ENCODE measurements at places on chromosomes 13 and 19. TPM values are rescaled to one million over a fixed set of nuclear protein-coding genes. Genes with fewer than 3 reads are reported as not detected.

- peak; percentile 85 for DNase-seq
These were observed 866 bp upstream of the ZSWIM4 start for GRCh38 chr19:13794398-13794756.

DNA sequence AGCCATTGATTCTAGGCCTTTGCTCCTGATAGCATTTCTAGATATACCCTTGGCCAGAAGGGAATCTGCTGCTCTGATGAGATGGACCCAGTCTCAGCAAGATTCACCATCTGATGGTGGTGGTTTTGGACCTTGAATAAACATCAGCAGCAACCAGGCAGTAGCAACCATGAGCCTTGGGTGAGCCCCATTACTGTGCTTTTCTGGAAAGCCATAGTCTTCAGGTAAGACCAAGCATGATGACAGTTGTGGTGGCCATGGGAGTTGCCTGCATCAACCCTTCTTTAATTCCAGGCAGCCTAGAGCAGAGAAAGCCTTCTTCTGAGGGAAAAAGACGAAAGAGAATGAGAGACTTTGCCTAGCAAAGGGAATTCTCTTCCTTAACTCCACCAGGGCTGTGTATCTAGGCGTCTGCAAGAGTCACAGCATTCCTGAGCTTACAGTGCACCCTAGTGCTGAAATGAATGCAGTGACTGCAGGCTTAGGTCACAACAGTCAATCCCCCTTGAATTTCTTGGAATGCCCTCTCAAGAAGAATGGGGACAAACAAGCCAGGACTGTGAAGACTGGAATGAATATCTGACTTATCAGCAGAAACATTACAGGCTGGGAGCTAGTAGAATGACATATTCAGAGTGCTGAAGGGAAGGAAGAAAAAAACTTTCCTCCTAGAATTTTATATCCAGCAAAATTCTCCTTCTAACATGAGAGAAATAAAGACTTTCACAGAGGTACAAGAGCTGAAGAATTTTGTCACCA is 942.4 kb upstream of the PCDH20 start:
- DNase-seq: no peak

- no peak for DNase-seq
These were observed 1167.3 kb downstream of the UQCRFS1 start for GRCh38 chr19:28045621-28046020.

- DNase-seq: no peak
These were observed 102.4 kb downstream of the TNFRSF19 start for GRCh38 chr13:23672616-23673015.

GRCh38 chr19:1615156-1615765 is 10.0 kb upstream of the UQCR11 start:
- no peak for DNase-seq

DNA sequence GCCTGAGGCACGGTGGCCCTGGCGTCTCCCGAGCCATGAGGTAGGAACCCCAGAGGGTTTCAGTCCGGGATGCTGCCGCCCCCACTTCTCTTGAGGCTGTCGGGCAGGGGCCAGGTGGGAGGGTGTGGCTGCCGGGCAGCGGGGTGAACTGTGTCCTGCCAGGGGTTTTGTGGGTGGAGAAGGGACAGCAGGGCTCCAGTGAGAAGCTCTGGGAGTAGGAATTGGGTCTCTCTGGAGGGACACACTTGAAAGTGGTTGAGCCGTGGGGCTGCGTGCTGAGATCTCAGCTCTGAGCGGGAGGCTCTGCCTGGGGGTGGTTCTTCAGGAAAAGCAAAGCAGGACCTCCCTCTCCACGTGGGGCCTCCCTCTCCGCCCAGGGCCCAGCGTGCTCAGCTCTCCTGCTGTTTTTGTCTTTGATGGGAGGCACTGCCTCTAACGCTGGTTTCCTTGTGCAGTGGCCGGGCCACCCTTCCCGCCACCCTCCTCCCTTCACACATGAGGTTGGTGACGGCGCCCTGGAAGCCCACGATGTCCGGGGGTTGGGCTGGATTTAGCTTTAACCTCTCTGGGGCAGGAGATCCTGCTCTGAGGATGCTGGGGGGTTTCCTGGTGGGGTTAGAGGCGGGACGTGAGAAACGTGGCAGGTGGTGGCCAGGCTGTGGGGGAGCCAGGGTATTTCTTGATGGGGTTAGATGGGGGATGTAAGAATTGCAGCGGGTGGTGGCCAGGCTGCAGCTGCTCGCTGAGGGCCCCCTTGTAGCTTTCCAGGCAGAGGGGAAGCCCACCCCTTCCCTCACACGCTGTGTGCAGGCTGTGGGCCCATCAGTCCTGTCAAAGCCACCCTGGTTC is 15.3 kb upstream of the ZNF554 start:
- DNase-seq: no peak

GRCh38 chr13:93343097-93343496 is 116.5 kb downstream of the GPC6 start:
- no peak for DNase-seq

GRCh38 chr13:43915451-43915850 is 35.7 kb downstream of the LACC1 start:
- DNase-seq: no peak

DNA sequence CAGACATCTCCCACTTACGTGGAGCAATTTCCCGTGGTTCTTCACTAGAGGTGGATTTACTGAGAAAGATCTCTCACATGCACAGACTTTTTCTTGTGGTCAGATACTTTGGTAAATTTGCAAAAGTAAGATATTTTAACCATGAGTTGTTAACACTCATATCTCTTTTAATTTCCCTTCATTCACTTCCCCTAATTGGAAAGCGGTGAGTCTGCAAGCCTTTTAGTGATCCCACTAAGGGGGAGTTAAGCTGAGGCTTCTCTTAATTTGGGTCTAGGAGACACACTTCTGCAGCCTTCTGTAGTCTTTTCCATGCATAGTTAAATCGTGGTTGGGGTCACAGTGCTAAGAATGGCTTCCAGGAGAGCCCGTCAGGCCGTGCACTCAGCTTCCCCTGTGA is 30.7 kb upstream of the SERPINE3 start:
- no peak for DNase-seq

OPA3 gene
- total RNA-seq: 22.8 TPM

VSIG10L gene
- 0.65 TPM for total RNA-seq

TNNT1 gene
- 54.1 TPM for total RNA-seq

IZUMO4 gene
- 1.7 TPM for total RNA-seq

NUMBL gene
- 13.5 TPM for total RNA-seq

CLEC17A gene
- total RNA-seq: not detected

PODNL1 gene
- total RNA-seq: 3.1 TPM

WDR88 gene
- 0.38 TPM for total RNA-seq

Measured in Right ventricle myocardium superior (tissue), 1 donor.